AG08396 (cell line): ENCODE measurements at places on chromosomes 12 and 14.

- DNase-seq, result peak; percentile 87
These were observed 85.3 kb downstream of the RFLNA start for GRCh38 chr12:124379938-124380754.

- DNase-seq, result peak; percentile 45
These were observed 617.6 kb downstream of the LRFN5 start for GRCh38 chr14:42224053-42224888.

- DNase-seq, result peak; percentile 77
These were observed 12.2 kb downstream of the MMP14 start for GRCh38 chr14:22848351-22849164.

- DNase-seq, result no peak
These were observed 17.5 kb downstream of the NIN start for GRCh38 chr14:50813544-50813863.

DNA sequence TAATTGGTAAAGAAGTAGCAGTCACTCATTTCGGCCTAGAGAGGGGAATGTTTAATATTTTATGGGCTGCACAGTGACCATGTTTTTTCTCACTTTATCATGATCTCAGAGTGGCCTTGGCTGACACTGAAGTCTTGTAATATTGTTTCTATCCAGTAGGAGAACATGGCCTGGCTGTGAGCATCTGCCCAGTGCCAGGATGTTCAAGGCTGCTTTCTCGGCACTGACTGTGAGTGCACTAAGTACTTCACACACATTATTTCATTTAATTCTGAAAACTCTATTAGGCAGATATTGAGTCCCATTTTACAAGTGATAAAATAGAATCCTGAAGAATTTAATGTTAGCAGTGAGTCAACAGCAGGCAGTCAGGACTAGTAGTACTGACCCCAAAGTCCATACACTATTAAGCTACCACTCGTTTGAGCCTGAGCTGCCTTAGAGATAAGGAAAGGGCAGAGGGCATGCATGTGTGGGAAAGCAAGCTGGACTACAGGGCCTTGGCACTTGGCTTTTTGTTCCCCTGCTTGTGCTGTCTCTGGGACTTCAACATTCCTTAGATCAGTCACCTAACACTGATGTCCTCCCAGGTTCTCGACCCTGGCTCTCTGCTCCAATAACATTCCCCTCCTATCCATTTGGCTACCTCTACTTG lies 42.2 kb upstream of the APPL2 start:
- DNase-seq, result peak; percentile 25

DNA sequence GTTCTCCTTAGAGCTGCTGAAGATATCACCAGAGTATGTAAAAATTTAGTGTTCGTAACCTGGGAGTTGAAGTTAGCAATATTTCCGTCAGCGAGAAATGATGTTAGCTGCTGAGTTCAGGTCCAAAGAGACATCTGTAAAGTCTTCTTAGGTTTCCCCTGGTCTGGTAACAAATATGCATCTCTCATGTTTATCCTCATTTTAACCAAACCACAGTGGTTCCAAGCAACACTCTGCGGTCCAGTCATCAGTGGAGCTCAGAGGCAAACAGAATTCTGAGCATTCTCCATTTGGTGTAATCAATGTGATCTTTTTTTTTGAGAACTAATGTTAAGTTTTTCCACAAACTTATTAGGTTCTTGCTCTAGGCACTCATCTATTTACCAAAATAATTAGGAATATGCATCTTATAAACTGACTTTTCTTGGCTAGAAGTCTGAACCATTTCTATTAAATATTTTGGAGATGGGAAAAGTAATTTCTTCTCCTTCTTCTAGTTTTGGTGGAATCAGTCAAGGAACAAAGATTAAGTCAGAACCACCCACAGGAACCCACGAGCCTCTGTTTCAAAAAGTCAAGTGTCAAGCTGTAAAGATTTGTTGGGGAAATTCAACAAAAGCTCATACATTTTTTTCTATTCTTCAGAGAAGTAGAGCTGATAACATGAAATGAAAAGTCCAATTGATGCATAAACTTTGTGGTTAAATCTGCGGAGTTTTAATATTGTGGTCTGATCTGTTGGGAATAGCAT lies 64.7 kb downstream of the IFNG start:
- DNase-seq, result no peak

DNA sequence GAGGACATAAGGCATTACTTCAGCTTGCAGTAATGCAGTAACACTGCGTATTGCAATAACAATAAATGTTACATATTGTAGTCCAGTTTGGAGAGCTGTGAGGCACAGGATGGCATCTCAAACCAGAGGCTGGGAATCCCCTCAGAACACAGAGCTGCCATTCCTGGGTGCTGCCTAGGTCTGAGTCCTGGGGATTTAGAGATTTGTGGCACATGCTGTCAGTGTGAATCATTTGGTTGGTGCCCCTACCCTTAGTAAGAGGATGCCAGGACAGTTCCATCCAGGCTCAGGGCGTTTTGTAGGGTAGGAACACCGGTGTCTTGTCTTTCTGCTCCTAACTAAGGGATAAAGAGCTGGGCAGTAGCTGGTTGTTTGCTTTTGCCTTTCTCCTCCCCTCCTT lies 22.5 kb downstream of the ZFHX2 start:
- DNase-seq, result no peak

DNA sequence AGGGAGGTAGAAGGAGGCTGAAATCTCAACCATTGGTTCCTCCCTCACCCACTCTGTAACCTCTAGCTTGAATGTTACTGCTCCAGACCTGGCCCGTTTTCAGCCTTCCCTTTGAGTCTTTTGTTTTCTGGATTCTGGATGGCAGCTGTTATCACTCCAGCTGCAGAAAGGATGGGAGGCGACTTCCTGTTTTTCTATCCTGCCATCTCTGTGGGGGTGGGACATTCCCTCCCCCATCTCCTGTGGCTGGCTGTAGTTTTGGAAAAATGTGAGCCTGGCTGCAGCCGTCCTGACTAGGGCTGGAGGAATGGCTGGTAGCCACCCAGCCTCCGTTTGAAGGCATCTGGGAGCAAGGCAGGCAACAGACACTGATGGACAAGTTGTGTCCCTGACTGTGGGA lies 2.9 kb upstream of the PPFIBP1 start:
- DNase-seq, result peak; percentile 48

DNA sequence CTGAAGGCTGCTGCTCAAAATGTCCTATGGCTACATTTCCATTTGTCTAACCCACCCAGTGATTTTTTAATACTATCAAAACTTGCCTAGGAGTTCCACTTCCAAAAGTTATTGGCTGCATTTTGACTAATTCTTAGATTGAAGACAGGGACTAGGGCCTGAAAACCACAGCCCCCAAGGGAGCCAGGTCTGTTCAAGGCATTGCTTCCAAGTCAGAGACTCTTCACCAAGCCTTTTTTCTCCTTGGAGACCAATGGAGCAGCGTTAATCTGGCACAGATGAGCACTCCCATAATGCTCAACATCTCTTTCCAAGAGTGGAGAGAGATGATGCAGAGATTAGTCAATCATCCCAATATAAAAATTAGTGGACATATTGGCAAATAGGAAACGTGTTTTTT lies 112.5 kb upstream of the HIF1A start:
- no peak for DNase-seq

GRCh38 chr14:21455592-21455911 lies 371 bp downstream of the CHD8 start:
- DNase-seq, result no peak

- peak; percentile 24 for DNase-seq
These were observed 23.5 kb upstream of the GPRC5D start for GRCh38 chr12:12975322-12976077.

DNA sequence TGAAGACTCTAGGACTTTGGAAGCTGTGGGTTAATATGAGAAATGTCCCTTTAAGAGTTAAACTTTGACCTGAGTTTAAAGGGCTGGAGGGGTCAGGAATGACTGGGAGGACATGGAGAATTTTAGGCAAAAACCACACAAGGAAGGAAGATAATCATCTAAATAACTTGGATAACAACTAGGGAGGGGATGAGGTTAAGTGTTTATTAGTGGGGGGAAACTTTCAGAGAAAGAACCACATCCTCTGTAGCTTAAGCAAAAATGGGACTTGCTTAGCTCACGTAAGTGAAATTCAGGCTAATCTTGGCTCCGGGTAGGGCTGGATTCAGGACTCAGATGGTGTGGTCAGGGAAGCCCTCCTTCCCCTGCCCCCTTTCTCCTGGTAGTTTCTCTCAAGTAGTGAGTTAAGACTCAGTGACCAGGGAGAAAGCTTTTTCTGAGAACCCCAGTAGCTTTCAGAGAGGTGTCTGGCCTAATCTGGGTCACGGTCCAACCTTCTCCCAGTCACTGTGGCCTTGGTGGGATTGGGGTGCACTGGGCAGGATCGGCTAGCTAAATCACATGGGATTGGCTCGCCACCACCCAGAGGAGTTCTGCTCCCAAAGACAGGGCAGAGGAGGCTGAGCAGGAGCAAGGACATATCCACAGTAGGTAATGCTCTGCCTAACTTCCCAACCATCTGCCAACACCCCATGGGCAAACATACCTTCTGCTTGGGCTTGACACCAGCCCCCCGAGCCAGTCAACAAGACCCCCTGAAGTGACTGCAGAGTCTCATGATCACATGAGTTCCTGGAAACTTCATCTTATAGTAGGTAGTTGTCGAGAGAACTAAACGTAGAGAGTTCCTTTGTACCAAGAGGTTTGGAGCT lies 52.8 kb downstream of the ARF6 start:
- no peak for DNase-seq

- DNase-seq, result peak; percentile 7
These were observed 358.6 kb downstream of the DUSP6 start for GRCh38 chr12:88993651-88994050.

DNA sequence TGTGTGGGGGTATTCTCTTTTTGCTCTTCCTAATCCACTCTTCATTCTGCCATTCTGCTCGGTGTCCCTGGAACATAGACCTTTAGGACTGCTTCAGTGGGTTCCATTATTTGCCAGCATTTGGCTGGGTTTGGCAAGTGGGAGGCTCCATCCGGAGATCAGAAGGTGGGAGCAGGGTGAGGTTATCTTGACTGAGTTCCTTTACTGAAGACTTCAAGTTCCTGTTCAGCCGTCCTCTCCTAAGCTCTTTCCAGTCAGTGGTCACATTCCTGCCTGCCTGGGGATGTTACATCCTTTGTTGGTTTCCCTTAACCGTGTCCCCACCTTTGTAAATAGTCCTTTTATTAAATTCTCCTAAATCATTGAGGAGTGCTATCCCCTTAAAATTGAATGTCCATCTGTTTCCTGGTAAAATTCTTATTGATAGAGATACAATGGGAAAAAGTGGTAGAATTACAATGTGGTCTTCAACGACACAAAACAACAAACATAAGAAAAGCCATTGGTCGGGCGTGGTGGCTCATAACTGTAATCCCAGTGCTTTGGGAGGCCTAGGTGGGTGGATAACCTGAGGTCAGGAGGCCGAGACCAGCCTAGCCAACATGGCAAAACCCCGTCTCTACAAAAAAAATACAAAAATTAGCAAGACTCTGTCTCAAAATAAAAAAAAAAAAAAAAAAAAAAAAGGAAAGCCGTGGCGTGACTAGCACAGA lies 5.0 kb upstream of the MIA2 start:
- no peak for DNase-seq

- no peak for DNase-seq
These were observed 140.9 kb downstream of the CCDC91 start for GRCh38 chr12:28331130-28331529.

DNA sequence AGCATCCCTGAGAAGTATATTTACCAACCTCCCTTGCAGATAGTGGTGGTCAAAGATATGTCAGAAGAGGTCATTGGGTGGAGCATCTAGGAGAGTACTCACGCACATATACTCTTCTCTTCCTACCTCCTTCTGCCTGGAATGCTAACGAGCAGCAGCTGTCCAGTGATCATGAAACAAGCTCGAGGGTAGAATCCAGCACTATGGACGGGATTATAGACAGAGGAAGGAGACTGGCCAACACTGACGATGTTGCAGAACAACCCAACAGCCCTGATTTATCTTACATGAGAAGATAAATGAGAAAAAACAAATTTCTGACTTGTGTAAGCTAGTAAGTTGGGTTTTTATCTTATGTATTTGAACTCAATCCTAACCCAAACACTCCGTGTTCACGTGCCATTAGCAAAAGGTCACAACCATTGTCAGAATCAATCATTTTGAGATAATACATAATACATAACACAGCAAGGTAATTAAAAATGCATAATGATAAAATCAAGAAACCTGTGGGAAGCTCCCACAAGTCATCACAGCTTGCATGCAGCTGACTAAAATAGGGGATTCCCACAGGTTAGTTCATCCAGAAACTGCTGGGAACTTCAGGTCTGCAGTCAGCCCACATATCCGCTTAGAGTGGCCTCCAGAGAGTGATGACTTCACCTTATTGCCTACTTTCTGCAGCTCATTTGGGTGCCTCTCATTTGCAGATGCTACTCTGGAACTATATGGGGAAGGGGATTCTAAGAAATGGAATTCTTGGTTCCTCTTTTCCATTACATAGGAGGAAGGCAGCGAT lies 36.3 kb upstream of the STK38L start:
- DNase-seq, result no peak

- no peak for DNase-seq
These were observed 61.8 kb downstream of the SLC38A4 start for GRCh38 chr12:46764005-46764404.

DNA sequence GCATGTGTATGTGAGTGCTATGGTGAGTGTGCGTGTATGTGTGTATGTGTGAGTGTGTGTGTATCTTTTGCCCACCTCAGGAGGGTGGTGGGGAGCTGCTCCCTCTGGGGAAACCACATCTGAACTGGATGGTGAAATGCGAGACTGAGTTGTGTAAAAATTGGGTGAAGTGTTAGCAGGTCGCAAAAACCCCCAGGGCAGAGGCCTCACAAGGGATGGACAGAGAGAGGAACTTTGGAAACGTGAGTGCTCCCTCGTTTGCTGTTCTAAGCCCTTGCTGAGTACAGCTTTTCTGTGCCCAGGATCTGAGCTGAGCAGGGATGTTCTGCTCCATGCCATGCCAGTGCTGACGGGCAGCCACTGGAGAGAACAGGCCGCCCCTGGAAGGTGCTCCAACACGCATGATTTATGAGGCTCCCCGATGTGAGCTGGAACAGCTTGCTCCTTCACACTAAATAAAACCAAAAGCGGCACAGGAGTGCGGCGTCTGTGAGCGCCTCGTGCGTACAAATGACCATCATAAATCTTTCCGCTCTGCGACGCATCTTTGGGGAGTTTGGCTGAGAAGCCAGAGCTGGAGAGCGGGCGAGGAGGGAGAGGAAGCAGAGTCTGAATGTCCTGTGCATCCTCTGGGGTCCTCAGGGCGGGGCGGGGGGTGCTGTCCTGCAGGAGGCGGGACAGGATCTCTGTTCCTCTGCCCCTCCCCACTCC lies 14.1 kb upstream of the GALNT9 start:
- no peak for DNase-seq
